ENCODE measurements at places on chromosomes 1 and 21. TPM values are rescaled to one million over a fixed set of nuclear protein-coding genes. Genes with fewer than 3 reads are reported as not detected.

The CASP9 gene
- total RNA-seq = 14.1 TPM

The TP73 gene
- 1.6 TPM for total RNA-seq

The HIVEP3 gene
- 1.8 TPM for total RNA-seq

The CHODL gene
- 15.8 TPM for total RNA-seq

The MROH7 gene
- total RNA-seq = 0.03 TPM

The GJA5 gene
- total RNA-seq = 2.2 TPM

All from H7 (cell line).